ENCODE measurements at places on chromosomes 7 and 10.
A peak's percentile ranks its signal among the peaks of the same experiment; 100 is the strongest.

DNA sequence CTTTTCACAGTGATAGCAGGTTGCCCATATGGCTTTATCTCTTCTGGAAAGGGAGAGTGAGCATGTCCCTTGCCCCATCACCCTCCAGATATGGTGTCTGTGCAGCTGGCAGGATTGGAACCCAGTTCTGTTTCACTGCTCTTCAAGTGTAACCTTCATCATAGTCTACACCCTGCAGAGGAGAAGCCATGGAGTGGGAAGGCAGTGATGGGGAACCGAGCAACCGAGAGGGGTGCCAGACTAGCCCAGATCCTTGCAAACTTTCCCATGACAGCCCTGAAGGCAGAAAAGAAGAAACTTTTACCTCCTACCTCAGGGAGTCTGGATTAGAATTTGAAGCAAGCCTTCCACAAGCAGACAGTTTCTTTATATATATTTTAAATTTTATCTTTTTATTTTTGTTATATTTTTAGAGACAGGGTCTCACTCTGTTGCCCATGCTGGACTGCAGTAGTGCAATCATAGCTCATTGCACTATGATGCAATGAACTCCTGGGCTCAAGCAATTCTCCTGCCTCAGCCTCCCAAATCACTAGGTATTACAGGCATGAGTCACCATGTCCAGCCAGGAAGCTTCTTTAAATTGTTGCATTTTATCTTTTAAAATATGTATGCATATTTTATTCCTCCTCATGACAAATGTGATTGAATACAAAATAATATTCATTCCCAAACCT, 133.3 kb downstream of the KCNMA1 start:
- no peak for DNase-seq

- no peak for DNase-seq
Observed at GRCh38 chr10:78349165-78349516, 315.5 kb downstream of the RPS24 start.

- peak; percentile 63 for DNase-seq
Observed at GRCh38 chr7:24882989-24883621, 96.9 kb downstream of the OSBPL3 start.

DNA sequence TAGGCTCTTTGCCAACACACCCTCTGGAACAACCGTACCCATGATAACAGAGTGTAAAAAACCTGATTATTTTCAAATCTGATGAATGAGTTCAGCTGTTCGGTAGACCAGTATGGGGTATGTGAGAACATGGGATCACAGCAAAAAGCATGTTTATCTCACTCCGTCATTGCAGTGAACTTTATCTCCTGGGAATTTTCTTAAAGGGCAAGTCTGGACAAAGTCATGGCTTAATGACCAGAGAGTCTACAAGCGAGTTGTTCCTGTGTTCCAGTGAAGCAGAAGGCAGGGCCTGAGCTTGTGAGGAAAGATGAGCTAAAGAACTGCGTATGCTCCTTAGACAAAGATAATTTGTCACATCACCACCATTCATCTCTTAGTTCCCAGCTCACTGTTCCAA, 219.7 kb downstream of the TRIL start:
- no peak for DNase-seq

GRCh38 chr7:95264363-95264891, 59.9 kb downstream of the PON1 start:
- DNase-seq = peak; percentile 29

- no peak for DNase-seq
Observed at GRCh38 chr10:100009283-100009792, 409 bp downstream of the DNMBP start.

DNA sequence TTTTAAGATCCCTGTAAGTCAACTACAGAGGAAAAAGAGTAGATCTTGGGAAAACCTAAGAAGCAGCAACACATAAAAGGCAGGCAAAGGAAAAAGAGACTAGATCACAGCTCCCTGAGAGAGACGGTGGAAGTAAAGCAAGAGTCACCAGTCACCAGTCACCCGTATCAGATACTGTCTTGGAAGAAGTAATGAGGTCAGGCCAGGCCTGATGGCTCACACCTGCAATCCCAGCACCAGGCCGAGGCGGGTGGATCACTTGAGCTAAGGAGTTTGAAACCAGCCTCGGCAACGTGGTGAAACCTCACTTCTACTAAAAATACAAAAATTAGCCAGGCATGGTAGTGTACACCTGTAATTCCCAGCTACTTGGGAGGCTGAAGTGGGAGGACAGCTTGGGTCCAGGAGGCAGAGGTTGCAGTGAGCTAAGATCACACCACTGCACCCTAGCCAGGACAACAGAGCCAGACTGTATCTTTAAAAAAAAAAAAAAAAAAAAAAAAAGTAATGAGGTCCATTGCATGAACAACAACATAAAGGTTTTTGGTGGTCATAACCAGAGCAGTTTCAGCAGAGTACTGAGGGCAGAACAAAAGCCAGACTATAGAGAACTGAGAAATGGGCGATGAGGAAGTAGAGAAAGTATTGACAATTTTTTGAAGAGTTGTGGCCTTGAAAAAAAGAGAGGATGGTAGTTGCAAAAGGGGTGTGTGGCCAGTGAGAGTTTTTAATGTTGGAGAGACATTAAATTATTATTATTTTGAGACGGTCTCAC, 16.9 kb downstream of the ZNF713 start:
- DNase-seq = no peak

DNA sequence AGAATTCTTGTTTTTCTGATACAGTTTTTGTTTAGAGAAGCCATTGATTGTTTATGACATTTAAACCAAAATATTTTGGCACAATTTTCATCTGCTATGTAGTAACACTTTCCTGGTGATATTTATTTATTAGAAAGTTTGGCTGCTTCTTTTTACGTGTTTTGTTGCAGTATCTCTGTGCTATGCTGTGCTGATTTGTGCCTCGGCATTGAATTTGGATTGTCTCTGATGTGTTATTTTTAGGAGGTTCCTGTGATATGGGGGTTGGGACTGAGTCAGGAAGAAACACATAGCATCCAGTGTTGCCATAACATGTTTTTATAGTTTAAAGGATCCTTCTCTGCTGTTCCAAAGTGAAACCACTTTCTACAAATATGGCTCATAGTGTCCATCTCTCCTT, 1197.7 kb upstream of the LRRN3 start:
- no peak for DNase-seq

- DNase-seq = no peak
Observed at GRCh38 chr7:18995270-18995671, 122.2 kb downstream of the TWIST1 start.

DNA sequence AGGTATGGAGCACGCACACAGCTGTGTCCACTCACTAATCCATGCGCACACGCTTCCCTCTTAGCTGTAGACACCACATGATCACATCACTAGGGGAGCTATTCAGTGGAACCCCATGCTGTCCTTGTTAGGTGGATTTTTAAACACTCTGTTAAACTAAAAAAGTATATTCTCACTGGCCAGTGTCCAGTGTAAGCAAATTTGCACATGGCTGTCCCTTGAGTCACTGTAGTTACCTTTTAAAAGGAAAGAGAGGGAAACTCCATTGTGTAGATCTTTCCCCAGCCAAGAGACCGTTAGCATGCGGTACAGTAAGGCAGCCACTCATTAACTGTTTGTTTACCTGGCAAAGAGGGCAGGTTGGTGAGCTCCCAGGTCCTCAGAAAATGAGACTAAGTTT, 81.6 kb upstream of the INSYN2A start:
- DNase-seq = no peak

GRCh38 chr10:80270887-80271286, 18.6 kb downstream of the MAT1A start:
- no peak for DNase-seq

DNA sequence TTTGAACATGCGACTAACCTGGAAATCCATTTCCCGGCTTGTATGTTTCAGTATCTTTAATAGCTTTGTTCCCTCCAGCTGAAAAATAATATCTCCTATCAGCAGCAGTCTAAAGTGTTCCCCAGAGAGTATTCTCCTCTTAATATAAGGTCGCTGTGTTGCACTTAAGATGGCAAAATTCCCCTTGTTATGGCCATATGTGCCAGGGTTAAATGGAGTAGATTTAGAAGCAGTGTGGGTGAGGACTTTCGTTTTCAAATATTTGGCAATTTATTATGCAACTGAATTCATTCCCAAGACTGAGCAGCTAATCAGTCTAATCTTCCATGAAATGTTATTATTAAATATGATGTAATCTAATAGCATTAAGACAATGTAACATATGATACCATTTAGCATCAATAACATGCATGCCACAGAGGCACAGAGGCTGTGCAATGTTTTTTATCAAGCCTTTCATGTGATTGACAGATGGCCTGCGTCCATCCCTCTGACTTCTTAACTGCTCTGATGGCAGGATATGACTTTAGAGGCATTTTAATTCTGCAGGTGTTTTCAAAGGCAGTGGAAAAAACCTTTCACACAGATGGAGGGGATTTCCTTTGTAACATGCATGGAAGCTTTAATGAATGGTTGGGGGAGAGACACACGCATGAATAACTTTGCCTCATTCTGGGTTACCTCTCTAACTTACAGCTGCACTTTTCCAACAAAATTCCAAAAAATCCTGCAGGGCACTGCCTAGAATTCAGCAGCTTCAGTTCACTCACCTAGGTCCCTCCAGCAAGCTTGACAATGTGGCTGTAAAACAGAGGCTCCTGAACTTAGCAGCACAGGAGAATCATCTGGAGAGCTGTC, 55.1 kb upstream of the ZPBP start:
- DNase-seq = no peak

- no peak for DNase-seq
Observed at GRCh38 chr10:121002586-121003205, 151.5 kb downstream of the WDR11 start.
